ENCODE measurements at places on chromosomes 12 and 14.

DNA sequence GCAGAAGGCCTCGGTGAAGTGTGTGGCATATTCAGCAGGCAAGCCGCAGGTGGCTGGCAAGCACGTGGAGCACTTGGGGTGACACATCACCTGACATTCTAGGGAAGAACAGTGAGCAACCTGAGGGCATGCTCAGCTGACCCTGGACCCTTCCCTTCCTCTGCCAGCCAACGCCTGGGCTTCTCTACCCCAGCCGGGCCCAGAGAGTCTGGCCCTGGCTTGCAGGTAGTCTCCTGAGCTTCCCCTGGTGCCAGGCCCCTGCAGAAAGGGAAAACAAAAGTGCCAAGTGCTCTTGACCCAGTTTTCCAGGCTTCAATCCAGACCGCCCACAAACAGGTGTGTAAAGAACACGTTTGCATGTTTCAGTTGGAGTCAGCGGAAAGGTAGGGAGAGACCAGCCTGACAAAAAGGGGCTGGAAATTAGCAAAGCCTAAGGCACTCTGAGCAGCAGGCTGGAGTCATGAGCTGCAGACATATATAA, 45.7 kb downstream of the PRKAB1 start:
- DNase-seq = no peak

- DNase-seq = no peak
These were observed 47.4 kb downstream of the CALM1 start for GRCh38 chr14:90444077-90444696.

- no peak for DNase-seq
These were observed 106.8 kb downstream of the LGR5 start for GRCh38 chr12:71546322-71546861.

DNA sequence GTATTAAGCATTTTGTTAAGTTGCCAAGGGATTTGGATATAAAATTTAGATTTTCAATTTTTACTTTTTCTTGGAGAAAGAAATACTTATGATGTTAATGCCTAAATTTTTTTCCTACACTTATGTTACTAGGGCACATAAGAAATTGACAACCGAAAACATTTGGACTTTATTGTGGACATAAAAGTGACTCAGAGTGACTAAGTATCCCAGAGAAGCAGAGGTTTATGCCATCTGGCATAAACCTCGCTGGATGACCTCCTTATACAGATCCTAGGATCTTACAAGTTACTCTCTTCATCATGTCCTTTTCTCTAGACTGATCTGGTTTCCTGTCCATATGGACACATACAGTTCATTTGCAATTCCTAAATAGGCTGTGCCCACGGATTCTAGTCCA, 89.8 kb downstream of the RERG start:
- no peak for DNase-seq

DNA sequence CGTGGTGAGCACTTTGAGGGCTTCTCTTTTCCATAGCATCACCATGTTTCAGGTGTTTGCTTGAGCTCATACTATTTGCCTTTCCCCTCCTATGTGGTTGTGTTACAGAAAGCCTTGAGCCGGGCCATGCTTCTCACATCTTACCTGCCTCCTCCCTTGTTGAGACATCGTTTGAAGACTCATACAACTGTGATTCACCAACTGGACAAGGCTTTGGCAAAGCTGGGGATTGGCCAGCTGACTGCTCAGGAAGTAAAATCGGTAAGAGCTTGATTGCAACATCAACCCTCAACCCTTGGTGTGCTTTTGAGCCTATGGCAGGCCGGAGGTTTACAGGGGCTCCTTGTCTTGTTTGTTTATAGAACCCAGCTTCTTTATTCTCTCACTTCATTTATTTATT, 8.1 kb downstream of the LETMD1 start:
- DNase-seq = no peak

GRCh38 chr14:95300697-95301526, 18.8 kb downstream of the CLMN start:
- no peak for DNase-seq

DNA sequence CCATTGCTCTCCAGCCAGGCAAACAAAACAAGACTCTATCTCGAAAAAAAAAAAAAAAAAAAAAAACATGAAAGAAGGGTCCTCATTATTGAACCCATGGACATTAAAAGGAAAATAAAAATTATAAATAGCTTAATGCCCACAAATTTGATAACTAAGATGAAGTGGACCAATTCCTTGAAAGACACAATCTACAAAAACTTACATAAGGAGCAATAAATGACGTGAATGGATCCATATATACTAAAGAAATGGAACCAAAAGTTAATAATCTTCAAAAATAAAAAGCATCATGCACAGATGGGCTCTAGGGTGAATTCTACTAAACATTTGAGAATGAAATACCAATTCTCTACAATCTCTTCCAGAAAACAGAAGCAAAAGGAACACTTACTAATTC, 47.7 kb upstream of the AP4S1 start:
- DNase-seq = no peak

GRCh38 chr14:77212943-77213678, 31.5 kb downstream of the TMEM63C start:
- no peak for DNase-seq

DNA sequence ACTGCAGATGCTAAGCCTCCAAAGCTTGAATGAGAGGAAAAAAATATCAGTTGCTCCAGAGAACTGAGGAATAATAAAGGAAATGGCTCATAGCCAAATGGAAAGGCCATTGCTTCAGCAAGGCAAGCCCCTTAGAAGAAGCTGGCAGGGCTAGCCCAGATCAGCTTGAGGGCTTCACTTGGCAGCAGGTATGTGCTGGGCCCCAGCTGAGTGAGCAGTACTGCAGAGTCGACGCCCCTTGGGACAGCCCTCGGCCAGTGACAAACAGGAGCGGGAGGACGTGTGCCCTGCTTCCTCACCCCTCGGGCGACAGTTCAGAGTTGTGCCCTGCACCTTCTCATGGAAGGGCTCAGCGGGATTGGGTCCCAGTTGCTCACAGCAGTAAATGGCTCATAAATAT, 1031.2 kb upstream of the TMEM132C start:
- DNase-seq = no peak

GRCh38 chr12:91577586-91578539, 395.2 kb upstream of the DCN start:
- DNase-seq = no peak

DNA sequence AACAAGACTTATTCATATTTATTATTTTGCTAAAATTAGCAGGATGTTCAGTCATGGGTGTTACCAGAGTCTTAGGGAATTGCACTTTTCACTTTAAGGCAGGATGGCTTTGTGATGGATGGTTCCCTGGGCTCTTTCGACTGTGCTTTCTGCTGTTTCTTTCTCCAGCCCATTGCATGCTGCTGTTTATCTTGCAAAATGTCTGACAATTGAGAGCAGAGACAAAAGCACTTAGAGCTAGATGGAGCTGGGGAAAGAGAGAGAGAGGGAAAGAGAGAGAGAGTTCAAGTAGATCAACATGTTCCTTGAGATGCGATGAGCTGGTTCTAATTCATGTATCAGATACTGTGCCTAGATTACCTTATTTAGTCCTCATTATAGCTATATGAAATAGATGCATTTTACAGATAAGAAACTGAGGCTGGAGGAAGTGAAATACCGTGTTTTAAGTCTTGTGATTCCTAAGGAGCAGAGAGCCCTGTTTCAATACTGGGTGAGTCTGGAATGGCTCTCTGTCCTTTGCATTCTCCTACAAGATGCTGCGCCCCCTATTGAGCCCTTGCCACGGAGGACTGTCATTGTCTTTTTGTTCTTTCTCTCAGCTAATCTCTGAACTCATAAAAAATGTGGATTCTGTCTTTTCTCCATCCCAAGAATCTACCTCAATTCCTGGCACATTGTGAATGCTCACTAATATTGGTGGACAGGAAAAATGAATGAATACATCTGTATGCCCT, 227.9 kb downstream of the ALG10B start:
- DNase-seq = no peak

GRCh38 chr14:74571901-74572725, 39.9 kb downstream of the LTBP2 start:
- no peak for DNase-seq

DNA sequence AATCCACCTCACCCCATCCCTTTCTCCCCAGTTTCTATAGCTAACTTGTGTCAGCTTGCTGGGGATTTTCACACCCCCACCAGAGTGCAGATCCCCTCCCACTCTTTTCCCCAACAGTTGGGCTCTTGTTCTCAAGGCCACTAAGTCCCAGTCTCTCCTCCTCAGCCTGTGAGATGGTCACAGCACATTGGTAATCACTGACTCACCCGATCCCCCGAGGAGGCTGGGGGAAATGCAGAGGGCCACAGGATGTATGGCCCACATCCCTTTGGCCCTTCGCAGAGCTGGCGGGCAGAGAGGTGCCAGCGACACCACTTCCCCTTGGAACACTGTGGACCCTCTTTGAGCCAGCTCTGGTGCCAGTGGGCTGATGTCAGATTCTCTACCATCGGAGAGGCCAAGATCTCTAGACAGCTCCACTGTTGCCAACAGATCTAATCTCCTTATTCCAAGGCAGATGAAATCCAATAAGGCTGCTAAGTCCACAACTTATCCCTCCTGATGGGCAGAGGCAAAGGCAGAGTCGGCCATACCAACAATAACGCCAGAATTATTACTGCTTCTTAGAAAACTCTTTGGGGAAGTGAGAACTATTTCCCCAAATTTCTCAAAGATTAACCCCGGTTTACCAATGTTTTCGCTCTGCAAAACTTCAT, 1.6 kb downstream of the FMNL3 start:
- no peak for DNase-seq

GRCh38 chr12:75960954-75961661, 70.5 kb downstream of the PHLDA1 start:
- no peak for DNase-seq

DNA sequence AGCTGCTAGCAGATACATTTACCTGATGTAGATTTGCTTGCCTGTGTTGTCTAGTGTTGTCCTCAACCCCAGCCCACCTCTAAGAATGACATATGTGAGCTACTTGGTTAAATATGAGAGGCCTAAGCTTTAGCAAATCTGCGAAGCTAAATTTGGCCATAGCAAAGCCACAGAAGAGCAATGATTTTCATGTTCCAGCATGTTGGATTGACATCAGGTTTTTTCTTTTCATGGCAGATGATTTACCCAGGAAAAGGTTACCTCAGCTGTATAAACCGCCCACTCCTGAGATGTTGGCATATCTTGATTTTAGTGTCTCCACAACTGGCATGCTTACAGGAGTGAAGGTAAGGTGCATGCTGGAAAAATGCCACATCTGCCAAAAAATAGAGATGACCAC, 36.4 kb upstream of the ATF1 start:
- no peak for DNase-seq

GRCh38 chr14:68486033-68486732, 306.7 kb downstream of the ZFP36L1 start:
- DNase-seq = no peak

- DNase-seq = no peak
These were observed 17.0 kb upstream of the CFAP54 start for GRCh38 chr12:96472384-96472783.

DNA sequence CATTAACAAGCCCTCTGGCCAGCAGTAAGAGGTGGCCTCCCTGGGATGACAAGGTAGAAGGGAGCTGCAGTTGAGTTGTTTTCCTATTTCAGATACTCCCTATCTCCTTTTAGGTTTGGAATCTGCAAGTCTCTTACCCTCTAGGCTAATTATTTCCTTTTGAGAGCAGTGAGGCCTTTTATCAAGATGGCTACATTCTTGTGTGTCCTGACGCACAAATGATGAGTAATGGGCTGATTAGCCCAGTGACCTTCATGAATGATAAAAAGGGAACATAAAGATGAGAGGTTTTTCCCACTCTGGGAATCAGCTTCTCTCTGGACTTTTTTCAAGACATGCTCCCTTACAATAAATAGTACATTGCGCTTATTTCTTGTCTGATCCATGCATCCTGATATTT, 22.9 kb downstream of the DYRK2 start:
- DNase-seq = no peak

DNA sequence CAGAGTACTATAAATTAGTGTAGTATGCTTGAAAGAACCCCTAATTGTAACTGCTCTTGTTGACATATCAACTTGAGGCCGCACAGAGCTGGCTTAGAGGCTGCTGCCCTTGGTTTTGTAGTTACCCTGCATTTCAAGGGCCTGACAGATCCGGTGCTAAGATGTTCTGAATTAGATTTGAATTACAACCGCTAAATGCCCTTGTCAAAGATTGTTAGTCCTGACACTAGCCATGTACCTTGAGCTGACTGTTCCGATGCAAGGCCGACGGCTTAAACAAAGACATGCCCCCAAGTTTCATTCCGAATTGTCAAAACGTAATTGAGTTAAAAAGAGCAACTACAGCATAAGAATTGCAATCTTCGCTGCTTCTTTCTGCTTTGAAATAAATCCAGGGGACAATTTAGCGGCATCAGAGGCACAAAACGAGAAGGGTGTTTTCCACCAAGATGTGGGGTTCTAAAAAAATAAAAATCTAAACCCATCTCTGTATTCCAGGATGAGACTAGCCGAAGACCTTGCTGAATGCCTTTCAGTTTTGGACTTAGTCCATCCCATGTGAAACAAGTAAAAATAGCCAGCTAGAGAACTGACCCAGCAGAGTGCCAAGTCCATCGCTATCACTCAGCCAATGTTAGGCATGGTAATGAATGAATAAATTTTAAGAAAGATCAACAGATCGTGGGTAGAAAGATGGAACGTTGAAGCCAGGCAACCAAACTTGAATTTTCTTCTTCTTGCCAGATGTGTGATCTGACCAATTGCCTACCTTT, 148.7 kb downstream of the DICER1 start:
- DNase-seq = no peak
